ENCODE measurements at places on chromosomes 11 and 22.

DNA sequence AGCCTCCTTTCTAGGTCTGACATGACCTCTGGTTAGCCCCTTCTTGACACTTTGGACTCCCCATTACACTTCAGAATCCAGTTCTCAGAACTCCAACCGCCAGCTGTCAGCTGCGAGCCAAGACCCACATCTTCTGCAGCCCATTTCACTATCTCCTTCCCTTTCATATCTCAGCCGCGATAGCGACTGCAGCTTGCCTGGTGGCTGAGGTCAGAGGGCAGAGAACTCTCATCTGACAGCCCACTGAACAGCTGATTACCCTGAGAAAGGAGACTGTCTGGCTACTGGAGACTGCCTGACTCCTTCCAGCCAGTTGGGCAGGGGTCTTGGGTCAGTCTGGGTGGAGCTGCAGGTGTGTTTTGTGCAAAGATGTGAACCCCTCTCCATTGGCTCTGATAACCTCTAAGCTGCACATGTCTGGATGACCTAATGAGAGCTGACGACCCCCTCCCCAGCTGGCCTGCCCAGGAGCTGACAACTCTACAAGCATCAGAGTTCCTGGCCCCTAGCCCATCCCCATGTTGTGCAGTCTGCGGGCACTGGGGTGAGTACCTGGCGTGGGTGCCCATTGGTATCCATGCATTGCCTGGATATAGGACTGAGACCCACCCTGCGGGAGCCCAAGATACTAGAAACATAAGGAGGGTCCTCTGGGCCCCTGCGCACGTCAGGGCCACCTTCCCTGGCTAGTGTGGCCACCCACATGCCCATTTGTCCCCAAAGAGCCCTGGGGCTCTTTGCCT is 1.1 kb downstream of the CHRM1 start:
- DNase-seq = no peak

DNA sequence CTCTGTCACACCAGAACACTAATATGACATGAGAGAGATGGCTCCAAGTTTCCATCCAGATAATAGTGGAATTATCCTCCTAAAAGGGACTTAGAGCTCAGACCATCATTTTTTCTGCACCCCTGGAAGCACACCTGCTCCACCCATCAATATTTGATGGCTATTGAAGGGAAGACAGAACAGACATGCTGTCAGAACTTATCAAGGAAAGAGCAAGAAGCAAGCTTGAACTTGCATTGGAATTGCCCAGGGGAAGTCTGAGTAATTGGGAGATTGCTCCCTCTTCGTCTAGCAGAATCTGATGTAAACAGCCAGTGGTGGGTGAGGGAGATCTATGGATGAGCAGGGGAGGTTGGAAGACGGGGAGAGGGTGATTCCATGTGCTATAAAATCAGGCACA is 874.4 kb upstream of the TENM4 start:
- no peak for DNase-seq

GRCh38 chr11:37512156-37512780 is 914.2 kb upstream of the RAG2 start:
- no peak for DNase-seq

DNA sequence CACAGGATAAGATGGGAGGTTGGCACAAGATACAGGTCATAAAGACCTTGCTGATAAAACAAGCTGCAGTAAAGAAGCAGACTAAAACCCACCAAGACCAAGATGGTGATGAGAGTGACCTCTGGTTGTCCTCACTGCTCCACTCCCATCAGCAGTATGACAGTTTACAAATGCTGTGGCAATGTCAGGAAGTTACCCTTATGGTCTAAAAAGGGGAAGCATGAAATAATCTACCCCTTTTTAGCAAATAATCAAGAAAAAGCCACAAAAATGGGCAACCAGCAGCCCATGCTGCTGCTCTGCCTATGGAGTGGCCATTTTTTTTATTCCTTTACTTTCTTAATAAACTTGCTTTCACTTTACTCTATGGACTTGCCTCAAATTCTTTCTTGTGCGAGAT is 8.7 kb upstream of the PIWIL4 start:
- DNase-seq = no peak

DNA sequence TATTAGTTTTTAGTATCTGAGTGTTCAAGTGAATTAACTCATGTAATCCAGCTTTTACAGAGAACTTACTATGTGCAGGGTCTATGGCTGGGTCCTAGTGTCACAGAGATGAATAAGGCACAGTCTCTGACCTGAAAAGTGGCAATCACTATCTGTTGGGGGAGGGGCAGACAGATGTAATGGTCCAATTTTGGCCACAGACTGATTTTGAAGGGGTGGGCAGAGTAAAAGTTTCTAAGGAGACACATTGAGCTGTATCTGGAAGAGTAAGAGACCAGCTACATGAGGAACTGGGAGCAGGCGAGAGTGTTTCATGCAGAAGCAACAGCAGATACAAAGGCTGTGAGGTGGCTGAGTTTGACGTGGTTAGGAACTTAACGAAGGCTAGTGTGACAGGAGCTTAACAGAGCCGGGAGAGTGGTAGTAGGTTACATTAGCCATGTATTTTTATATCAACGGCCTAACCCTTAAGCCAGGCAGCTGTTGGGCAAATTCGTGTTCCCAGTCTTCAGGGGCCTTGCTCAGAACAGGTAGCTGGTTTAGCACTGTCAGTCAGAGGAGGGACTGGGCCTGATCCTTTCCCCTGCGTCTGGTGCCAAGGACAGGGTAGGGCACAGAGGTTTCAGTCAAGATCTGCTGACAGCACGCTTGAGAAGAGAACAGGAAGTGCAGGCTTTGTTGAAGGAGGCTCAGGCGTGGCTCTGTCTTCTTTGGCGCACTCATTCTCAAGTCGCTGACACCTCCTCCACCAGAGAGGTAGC is 1.4 kb upstream of the STIM1 start:
- no peak for DNase-seq

Data from SK-MEL-5 (cell line).